ENCODE measurements at places on chromosomes 1 and 21.

DNA sequence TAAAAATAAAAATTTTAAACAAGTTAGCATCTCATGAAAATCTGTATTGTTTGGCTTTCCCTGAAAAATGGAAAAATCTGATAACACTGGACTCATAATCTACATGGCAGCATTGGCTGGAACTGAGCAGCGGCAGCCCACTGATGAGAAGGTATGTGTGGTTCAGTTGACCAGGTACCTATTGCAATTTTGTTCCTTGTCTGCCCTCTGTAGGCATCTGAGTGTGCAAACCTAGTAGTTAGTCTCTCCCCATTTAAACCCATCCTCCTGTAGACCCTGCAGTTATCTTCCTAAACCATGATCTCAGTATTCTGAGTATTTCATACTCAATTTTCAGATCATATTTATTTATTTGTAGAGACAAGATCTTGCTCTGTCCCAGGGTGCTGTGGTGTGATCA, 59.4 kb upstream of the SERBP1 start:
- ATAC-seq: peak; percentile 63

- no peak for ATAC-seq
Measured at GRCh38 chr1:70487910-70488665, 77.0 kb downstream of the CTH start.

GRCh38 chr1:47792779-47793178, 204.4 kb downstream of the TRABD2B start:
- no peak for ATAC-seq

DNA sequence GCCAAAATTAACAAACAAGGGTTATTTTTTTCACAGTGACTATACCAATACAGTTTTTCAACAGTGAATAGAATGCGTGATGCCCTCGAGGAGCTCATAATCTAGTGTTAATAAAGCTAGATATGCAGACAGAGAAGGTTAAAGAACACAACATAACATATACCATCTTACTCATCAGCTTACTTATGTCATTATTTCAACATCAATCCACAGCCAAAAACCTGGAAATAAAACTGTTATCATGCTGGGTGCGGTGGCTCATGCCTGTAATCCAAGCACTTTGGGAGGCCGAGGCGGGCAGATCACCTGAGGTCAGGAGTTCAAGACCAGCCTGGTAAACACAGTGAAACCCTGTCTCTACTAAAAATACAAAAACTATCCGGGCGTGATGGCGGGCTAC, 6.1 kb downstream of the STX6 start:
- ATAC-seq: no peak
